ENCODE measurements at places on chromosomes 2 and 18.
A peak's percentile ranks its signal among the peaks of the same experiment; 100 is the strongest.

- no peak for DNase-seq
Observed at GRCh38 chr2:39124746-39125057, 3.9 kb upstream of the SOS1 start.

- no peak for DNase-seq
Observed at GRCh38 chr2:237045449-237045848, 40.2 kb upstream of the COPS8 start.

DNA sequence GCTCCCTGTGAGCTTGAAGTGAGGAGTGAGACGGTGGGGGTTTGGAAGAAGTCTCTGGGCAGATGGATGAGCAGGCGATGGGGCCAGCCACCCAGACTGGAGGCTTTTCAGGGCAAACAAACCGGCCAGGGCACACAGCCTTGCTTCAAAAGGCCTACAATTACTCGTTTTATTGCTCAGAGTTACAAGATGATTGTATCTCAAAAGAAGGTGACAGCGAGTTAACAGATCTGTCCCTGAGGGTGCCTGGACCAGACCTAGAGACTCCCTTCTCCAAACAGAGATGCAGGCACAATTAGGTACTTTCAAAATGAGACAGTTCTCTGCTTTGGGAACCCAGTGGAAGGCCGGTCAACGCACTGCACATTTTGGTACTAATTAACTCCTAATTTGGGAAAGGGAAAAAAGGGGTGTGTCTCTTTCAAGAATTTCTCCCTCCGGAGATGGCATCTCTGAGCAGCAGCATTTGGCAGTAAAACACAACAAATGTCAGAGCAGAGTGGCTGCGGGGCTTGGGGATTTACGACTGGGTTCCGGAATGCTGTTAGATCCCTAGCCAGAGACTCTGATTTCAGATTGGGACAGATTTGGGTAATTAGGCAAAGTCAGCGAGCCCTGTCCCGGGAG, 226.7 kb downstream of the TTC32 start:
- DNase-seq = no peak

DNA sequence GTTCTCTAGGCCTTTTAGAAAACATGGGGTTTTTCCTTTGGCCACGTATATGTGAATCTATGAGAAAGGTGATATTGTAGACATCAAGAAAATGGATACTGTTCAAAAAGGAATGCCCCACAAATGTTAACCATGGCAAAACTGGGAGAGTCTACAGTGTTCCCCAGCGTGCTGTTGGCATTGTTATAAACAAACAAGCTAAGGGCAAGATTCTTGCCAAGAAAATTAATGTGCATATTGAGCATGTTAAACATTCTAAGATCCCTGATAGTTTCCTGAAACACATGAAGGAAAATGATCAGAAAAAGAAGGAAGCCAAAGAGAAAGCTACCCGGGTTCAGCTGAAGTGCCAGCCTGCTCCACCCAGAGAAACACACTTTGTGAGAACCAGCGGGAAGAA, 64.9 kb downstream of the CYBRD1 start:
- DNase-seq = no peak

DNA sequence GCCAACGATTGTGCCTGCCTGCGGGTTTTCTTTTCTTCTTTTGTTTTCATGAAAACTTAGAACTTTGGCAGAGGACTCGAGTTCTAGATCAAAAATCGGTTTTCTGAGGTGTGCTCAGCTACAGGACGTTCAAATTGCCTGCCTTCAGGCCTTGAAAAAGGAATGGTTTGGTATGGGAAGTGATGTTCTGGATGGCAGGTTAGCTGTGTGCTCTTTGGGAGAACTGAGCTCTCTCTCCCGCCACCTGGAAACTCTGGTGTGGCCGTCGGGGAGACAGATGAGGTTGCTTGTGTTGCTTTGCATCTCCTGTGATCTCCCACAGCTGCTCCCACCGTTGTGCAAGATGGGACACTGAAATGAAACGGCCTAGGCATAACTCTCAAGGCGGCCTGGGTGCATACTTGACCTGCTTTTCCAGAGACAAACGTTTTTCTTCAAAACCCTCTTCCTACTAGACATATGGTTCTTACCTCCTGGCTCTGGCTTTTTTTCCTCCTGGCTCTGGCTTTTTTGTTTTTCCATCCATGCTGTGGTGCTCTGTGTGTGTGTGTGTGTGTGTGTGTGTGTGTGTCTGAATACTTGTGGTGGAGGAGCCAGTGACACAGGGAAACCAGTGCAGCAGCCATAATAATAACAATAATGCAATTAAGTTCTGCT, 2.0 kb downstream of the FMNL2 start:
- DNase-seq = no peak

DNA sequence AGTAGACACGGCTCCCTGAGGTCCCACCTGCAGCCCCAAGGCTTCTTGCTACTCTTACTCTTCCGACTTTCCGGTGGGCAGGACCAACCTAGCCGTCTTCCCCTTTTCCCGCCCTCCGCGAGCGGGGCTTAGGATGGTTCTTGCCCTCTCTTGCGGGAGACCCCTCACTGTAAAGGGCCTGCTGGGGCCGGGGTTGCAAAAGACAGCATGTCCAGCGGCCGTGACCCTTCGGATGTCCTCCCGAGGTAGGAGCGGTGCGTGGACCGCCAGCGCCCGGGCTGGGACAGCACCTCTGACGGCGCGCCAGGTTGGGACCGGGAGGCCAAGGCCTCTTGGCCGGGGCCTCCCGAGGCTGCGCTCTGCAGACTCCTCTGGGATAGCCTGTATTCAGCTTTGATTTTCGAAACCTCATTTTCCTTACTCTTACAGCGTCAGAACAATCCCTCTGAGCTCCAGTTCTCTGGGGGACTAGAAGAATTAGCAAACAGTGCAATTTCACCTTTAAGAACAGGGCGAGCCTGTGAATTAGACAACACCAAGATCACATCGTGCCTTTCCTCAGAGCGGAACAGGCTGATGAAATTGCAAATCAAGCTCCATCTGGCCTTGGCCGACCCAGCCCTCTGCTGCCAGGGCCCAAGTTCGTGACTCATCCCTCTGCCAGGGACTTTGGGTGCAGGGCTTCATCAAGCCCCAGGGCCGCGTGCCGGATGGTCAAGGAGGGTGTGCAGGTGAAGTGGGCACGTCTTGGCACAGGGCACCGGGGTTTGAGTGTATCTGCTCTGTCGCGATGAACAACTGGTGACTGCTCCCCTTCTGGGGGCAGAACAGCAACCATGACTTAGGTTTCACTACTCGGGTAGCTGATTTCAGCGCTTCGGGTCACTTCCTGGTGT, 777 bp downstream of the MOCOS start:
- DNase-seq = no peak

DNA sequence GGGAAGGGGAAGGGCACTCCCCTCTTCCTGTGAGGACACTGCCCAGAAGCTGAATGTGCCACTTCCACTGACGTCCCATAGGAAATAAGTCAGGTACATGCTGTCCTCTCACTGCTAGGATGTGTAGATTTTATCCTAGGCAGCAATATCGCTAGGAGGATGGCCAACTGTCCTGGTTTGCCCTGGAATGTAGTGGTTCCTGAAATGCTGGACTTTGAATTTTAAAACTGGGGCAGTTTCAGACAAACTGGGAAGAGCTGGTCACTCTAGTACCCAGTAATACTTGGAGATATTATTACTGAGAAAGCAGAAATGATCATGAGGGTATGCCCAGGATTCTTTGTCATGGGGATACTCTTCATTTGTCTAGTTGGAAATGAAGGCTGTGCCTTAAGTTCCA, 5.4 kb upstream of the KCNS3 start:
- DNase-seq = no peak

- no peak for DNase-seq
Observed at GRCh38 chr2:15719566-15720313, 128.1 kb downstream of the DDX1 start.

GRCh38 chr18:11040823-11041656, 108.3 kb downstream of the PIEZO2 start:
- DNase-seq = no peak

DNA sequence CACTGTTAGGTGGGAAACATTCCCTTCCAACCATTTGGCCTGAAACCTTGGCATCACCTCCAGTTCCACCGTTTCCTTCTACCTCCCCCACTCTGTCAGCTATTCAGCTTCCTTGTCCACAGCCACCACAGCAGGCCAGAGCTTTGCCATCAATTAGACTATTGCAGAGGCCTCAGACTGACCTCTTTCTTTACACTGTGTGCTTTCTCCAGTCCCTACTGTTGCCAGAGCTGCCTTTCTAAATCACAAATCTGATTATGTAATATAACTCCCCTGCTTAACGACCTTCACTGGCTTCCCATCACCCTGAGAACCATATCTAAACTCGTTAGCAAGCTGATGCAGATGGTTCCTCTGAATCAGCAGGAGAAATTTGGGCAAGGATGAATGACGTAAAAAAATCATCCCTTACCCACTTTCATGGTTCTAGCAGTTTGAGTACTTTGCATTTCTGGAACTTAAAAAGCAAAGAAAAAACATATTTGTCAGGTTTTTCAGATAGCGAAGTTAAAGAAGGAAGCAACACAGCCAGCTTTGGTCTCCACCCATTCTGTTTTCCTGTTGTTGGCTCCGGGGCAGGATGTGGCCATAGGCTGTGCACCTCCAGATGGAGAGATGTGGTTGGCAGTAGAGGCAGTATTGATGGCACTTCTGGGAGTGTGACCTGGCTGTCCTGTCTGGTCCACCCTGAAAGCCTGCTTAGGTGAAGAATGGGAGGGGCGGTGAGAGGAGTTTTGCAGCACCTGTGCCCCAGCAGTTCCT, 422.1 kb downstream of the PARD3B start:
- no peak for DNase-seq

GRCh38 chr2:216802516-216803215, 57.2 kb downstream of the TNP1 start:
- no peak for DNase-seq

- no peak for DNase-seq
Observed at GRCh38 chr2:100747551-100747950, 72.4 kb upstream of the NPAS2 start.

- no peak for DNase-seq
Observed at GRCh38 chr18:62999921-63000320, 284.6 kb downstream of the PHLPP1 start.

DNA sequence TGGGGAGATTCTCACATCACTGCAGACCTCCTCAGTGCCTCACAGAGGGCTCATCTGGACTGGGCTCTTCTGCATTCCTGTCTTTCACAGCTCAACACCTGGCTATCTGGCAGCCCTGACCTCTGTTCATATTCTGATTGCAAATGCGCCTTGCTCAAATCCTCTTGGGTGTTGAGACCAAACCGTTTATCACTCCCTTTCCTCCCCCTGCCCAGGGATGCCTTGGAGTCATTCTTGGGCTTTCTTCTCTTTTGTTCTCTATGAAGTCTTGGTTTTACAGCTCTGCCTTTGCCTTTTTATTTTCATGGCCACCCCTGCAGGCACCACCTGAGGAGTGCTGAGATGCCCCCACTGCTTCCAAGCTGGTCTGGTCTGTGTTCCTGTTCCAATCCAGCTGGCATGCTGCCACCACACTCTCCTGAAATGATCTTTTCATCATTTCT, 26.3 kb downstream of the TUBB6 start:
- DNase-seq = no peak

- DNase-seq = no peak
Observed at GRCh38 chr18:10046178-10046807, 132.5 kb downstream of the VAPA start.

DNA sequence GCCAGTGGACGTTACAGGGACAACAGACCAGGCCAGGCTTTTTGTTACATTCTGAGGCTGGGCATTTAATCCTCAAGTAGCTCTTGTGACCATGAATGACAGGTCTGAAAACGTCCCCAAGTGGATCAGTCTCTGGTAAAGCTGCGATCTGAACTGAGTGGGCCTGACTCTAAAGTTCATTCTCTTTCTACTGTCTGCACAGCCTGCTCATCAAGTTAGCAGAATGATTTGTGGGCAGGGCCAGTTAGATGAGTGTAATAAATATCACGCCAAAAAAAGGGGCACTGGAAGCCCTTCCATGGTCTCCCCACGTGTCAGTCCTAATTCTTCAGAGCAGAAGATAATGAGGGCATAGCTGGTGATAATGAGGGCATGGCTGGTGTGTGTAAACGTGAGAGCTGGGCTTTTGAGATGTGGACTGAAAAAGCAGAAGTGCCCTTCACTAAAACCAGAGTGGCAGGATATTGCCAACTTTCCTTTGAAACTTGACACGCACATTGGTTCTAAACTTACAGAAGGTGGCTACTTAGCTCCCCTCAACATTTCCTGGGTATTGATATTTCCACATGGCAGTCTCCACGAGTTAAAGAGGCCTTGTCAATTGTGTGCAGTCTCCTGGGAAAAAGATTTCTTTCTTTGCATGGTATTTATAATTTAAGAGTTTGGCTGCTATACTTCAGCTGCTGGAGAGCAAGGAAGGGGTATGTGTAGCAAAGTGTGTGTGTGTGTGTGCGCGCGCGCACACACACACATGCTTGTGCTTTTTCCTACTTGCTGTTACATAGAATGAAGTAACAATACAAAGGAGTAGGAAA, 72.7 kb upstream of the LYPD6B start:
- peak; percentile 73 for DNase-seq

DNA sequence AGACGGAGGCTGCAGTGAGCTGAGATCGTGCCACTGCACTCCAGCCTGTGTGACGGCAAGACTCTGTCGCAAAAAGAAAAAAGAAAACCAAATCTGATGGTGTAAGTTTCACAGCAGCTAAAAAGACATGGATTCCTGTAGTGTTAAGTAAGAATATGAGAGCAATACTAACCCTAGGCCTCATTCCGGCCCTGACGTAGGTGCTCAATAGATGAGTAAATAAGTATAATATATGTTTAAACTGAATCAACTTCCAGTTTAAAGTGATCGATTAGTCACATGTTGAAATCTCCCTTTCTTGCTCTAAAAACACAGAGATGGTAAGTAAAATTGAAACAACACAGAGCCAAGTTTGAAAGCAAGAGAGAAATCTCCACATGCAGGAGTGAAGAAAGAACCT, 8.0 kb downstream of the ME2 start:
- no peak for DNase-seq

DNA sequence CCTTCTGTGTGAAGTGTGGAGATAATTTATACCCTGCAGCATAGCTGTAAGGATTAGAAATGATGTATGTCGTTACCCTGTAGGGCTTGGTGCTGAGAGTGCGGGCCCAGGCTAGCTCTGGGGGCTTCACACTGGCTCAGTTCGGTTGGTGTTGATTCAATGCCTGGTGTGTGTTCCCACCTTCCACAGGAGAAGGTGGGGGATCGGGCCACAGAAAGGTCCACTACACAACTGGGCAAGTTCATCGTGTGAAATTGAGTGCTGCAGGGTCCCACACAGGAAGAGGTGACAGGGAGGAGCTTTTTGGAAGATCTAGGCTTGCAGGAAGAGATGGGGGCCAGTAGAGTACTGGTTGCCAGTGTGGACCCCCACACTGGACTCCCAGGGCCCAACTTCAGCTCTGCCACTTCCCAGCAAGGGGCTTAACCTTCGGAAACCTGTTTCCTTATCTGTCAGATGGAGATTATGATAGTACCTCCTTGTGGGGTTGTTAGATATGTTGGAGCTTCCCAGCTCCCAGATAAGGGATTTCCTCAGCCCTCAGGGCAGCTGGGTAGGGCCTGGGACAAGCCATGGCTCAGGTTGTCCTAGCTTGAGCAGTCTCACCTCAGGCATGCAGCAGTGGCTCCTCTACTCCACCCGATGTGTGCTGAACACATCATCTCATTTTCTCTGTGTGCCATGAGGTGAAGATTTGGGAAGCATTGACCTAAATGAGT, 71.5 kb downstream of the TMEM247 start:
- DNase-seq = no peak

Data from NCI-H2107 (cell line).